HCT116 (cell line): ENCODE measurements at places on chromosomes 2 and 18. TPM values are rescaled to one million over a fixed set of nuclear protein-coding genes. Genes with fewer than 3 reads are reported as not detected.

Gene MYO3B
- total RNA-seq: not detected

GRCh38 chr18:35038881-35039491 lies 2.2 kb upstream of the MAPRE2 start:
- no peak for DNase-seq

GRCh38 chr2:128271597-128271910 lies 47.1 kb downstream of the HS6ST1 start:
- no peak for DNase-seq

- DNase-seq: no peak
Measured at GRCh38 chr2:118333664-118334063, 245.4 kb downstream of the INSIG2 start.

GRCh38 chr2:234687718-234688475 lies 191.0 kb upstream of the ARL4C start:
- no peak for DNase-seq
